ENCODE measurements at places on chromosomes 11 and 22. TPM values are rescaled to one million over a fixed set of nuclear protein-coding genes. Genes with fewer than 3 reads are reported as not detected.

The GRAMD4 gene
- total RNA-seq = 25.1 TPM

- no peak for DNase-seq
These were observed 284.8 kb downstream of the ETS1 start for GRCh38 chr11:128302425-128303186.

The SLC1A2 gene
- 23.6 TPM for total RNA-seq

The C22orf31 gene
- total RNA-seq = not detected

DNA sequence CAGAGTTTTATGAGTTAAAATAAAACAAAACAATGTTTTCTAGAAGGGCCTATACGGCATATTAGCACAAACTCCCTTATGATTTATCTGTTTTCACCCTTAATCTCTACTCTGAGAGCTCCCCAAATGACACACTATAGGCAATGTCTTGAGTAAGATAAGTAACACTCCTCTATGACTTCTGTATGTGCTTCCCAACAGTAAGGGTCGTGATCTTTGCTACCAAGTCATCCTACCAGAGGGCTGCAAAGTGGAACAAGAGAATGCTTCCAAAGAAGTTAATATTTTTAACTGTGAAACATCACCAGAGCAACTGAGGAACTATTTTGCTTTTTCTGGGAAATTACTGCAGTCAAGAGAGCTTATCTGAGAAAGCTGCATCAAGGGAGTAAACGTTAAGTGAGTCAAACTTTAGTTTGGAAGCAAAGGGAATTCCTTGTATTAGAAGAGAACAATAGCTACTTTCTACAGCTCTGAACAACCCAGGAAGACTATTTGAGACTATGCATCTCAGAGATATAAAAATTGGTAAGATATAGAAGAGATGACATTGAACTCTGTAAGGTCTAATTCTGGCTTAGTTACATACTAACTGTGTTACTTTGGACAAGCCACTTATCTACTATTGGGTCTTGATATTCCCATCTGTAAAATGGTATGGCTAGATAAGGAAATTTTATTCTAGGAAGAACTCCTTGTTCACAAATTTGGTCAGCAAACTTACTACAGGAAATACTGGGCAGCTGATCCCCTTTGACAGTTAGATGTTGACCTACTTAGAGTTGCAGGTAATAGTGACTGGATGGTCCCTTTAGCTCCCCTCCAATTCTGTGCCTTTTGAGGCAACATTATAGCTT, 43.7 kb upstream of the CCDC34 start:
- peak; percentile 89 for DNase-seq

Data from fibroblast of the aortic adventitia (primary cell).